ENCODE measurements at places on chromosomes 5 and 9.

DNA sequence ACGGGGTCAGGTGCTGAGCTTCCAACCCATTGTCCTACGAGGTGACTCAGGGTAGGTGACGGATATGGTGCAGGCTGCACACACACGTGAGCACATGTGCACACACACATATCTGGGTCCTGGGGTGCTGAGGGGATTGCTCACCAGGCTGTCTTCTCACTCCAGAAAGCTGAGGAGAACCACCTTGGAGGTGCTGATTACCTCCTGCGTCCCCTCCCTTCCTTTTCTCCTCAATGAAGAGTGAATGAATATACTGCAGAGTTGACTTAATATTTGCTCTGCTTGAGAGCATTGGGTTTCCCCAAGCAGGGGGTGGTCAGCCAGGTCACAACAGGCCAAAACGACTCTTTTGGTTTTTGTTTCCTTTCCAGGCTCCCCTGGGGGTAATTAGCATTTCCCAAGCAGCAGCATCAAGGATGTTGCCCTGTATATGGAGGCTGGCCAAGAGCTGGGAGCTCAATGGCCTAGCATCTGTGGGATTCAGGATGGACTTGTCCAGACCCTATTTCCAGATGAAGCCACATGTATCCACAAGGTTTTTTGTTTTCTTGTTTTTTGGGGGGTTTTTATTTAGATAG lies 49.7 kb downstream of the PDZD2 start:
- DNase-seq, result no peak

GRCh38 chr5:35342664-35343063 lies 112.4 kb upstream of the PRLR start:
- no peak for DNase-seq

GRCh38 chr5:179125789-179126505 lies 65.8 kb downstream of the ZNF354C start:
- no peak for DNase-seq

DNA sequence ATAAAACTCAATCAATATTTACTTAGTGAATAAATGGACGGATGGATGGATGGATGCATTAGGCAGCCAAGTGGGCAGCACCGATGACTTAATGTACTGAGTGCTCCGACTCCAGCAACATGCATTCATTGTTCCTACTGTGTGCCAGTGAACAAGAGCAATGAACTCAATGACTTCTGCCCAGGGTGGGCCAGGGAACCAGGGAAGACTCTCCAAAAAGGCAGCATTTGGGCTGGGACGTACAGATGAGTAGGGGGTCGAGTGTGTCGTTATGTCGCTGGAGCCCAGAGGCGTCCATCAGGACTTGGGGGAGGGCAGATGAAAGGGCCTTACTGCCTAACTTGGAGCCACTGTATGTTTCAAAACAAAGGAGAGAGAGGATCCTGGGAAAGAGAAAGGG lies 126.4 kb downstream of the KCNIP1 start:
- DNase-seq, result no peak

- no peak for DNase-seq
Measured at GRCh38 chr9:77161966-77162365, 15.4 kb upstream of the VPS13A start.
